ENCODE measurements at places on chromosomes 16 and 17.

DNA sequence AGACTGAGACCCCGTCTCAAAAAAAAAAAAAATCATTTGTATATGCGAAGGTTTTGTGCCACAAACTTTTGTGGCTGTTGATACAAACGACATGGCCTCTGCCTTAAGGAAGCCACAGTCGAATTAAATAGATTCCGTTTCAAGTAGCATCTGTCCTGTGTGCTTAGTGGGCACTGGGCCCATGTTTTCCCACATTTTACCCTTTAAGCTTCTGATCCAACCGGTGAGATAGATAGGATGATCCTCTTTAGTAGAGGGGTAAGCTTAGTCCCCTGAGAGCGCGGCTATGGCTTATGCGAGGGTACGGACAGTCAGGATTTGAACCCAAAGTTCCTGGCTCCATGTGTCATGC lies 776 bp upstream of the TMEM219 start:
- no peak for DNase-seq

DNA sequence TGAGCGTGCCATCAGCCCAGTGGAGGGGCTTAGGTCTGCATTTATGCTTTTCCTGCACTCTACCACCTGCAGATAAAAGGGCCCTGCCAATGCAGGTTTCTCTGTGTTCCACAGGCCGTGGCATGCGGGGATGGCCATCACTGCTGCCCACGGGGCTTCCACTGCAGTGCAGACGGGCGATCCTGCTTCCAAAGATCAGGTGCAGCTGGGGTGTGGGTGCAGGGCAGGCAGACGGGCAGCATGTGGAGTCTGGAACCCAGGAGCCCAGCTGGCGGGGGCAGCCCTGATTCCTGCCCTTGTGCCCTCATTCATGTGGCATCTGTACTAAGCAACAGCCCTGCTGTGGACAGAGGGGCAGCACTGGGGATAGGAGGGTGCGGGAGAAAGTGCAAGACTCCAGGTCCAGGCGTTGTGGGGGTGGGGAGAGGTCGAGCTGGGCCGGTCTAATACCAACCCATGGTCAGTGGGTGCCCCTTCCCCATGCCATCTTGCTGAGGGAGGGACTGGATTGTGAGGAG lies 4.5 kb downstream of the GRN start:
- DNase-seq = no peak

- no peak for DNase-seq
Observed at GRCh38 chr16:53629151-53629550, 74.5 kb downstream of the RPGRIP1L start.

DNA sequence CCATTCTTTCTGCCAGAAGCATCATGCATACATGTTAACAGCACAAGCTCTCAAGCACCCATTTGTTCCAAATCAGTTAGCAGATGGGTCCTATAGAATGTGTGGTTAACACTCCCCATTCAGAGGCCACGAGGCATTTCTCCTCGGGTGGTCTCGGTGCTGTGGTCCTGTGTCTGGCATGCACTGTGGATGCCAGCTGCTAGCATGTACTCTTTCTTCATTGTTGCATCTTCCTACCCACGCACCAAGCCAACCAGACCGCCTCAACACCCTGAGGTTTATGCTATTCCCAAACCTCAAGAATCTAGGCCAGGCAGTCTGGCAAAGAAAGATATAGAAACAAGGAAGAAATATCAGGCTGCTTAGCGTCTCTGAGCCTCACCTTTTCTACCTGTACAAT lies 27.8 kb upstream of the MRTFB start:
- no peak for DNase-seq

DNA sequence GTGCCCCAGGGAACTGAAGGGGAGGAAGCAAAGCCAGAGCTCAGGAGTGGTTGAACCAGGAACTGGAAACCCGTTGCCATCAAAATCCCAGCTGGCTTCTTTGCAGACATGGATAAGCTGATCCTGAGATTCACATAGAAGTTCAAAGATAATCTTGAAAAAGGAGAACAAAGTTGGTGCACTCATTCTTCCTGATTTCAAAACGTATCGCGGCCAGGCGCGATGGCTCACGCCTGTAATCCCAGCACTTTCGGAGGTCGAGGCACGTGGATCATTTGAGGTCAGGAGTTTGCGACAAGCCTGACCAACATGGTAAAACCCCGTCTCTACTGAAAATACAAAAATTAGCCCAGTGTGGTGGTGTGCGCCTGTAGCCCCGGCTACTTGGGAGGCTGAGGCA lies 7.1 kb downstream of the RAP1GAP2 start:
- no peak for DNase-seq

- no peak for DNase-seq
Observed at GRCh38 chr16:24071666-24072360, 184.3 kb upstream of the CACNG3 start.

DNA sequence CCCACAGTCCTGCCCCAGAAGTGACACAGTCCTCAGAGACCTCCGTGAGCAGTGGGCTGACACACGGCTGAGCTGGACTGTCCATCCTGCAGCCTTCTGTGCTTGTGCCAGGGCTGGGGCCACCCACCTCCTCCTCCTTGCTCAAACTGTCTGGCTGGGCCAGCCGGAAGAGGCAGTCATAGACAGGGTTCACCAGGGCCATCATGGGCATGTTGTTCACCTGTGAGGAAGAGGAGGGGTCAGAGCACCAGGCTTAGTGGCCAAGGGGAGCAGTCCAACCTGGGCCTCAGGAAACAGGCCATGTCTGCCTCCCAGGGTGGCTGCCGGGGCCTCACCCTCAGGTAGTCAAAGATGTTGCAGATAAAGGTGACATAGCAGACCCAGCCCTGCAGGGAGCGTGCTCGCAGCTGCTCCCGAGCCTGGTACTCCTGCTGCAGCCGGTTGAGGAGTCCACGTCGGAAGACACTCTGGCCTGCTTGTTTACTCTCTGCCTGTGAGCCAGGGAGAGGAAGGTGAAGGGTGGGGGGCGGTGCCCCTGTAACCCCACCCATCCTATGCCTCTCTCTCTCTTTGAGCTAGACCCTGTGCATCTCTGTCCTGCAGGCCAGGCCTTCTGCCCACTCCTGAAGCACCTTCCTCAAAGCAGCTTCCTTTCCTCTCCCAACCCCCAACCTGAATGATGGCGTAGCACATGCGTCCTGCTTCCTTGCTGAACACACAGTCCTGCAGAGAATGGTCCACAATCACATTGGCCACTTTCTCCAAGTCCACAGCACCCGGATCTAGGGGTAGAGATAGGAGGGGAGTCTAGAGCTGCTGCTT lies 3.4 kb downstream of the MIF4GD start:
- no peak for DNase-seq

DNA sequence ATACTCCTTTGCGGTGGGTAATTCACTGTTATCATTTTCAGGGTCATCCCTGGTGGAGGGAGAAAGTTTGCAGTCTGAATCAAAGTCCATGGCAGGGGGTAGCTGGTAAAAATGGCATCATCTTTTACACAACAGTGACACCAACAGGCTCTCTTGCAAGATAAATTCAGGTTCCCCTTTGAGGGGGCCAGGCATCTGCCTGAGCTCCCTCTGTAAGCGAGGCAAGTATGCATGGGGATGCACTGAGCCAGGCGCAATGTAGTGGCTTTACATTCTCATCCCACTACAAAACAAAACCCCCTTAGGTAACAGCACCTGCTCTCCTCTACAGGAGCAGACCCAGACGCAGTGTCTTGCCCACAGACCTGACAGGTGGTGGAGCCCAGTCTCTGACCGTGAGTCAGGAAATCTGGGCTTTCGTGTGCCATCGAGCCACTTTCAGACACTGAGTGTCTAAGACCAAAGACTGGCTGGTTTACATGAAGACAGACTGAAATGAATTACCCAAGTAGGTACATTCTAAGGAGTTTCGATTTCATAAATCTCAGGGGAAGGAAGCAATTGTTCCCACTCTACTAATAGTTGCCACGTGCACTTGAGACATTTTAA lies 17.7 kb downstream of the LITAFD start:
- DNase-seq = no peak

DNA sequence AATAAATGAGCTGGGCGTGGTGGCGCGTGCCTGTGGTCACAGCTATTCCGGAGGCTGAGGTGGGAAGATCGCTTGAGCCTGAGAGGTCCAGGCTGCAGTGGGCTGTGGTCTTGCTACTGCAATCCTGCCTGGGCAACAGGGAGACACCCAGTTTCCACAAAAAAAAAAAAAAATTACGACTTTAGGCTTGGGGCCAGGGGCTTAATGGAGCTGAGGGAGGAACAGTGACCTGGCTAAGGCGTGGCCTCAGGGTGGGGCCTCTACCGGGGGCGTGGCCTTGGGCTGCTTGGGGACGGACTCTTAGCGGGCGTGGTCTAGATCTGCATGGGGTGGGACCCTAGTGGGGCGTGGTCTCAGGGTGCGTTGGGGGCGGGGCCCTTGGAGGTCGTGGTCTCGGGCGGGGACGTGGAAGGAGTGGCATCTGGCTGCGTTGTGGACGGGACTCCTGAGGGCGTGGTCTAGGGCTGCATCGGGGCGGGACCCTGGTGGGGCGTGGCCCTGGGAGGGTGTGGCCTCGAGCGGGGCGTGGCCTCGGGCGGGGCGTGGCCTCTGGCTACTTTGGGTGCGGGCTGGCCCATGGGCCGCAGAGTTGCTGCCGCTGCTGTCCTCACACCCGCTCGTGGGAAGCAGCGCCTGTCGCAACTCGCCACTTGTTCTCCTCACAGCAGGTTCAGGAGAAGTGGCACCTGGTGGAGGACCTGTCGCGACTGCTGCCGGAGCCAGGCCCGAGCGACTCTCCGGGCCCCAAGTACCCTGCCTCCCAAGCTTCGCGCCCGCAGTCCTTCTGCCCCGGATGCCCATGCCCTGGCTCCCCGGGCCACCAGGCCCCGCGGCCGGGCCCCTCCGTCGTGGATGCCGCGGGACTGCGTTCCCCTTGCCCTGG lies 5.8 kb upstream of the C17orf99 start:
- peak; percentile 81 for DNase-seq

- peak; percentile 63 for DNase-seq
Observed at GRCh38 chr17:82351713-82352488, 7.1 kb upstream of the TEX19 start.

GRCh38 chr16:78258375-78259065 lies 159.1 kb downstream of the WWOX start:
- DNase-seq = no peak

DNA sequence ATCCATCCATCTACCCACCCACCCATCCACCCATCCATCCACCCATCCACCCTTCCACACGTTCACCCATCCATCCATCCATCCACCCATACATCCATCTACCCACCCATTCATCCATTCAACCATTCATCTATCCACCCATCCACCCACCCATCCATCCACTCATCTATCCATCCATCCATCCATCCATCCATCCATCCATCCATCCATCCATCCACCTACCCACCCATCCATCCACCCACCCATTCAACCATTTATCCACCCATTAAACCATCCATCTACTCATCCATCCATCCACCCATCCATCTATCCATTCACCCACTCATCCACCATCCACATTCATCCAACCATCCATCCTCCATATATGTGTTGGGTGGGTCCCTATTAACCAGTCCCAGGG lies 26.2 kb upstream of the RPTOR start:
- DNase-seq = no peak

- no peak for DNase-seq
Observed at GRCh38 chr17:1005361-1005946, 8.5 kb downstream of the TIMM22 start.

GRCh38 chr17:17228521-17229279 lies 8.3 kb downstream of the FLCN start:
- DNase-seq = no peak

DNA sequence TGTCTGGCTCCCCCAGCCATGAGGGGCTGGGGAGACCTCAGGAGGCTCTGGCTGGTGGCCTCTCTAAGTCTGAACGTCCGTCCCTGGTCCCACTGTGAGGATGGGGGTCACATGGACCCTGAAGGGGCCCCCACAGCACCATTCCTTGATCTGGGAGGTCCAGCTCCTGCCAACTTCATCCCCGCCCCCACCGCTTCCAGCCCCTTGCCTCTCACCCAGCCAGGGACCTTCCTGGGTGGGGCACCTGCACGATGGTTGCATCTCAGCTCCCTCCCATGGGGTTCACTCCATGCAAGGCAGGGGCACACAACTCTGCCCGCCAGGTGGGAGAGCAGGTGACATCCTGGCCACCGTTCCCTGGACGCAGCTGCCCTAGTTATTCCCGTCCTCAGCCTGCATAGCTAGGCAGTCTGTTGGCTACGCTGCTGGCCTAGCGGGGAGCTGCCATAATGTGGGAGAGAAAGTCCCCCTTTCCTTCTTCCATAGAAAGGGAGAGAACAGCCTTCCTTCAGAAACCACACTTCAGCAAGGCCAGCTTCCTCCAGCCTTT lies 217.9 kb upstream of the RPL38 start:
- no peak for DNase-seq

DNA sequence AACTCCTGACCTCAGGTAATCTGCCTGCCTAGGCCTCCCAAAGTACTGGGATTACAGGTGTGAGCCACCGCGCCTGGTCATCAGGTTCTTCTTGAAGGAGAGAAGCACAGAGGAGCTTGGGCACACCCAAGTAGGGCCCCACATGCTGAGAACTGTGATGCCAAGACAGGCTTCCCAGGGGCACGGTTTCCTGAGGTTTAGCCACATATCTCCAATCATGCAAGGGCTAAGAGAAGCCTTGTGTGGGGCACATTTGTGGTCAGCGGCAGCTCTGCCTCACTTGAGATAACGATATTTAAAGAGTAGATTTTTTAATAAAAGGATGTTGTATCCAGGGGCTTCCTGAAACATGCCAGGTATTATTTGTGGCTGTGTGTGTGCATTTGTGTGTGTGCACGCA lies 46.9 kb downstream of the CUEDC1 start:
- no peak for DNase-seq

DNA sequence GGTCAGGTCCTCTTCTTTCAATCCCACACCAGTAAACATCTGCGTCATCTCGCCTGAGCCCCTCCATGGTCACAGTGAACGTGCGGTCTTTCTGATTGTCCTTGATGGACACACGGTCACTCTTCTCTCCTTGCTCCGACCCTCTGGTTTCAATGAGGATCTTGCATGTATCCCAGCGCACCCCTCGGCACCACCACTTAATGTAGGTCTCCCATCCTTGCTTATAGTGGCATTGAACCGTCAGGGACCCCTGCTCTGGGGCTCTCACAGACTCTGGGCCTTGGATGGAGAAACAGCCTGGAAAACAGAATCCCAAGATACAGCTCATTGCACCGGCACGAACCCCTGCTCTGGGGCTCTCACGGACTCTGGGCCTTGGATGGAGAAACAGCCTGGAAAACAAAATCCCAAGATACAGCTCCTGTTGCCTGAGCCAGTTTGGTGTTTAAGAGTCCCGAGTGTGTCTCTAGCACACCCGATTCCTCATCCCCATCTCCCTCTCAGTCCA lies 5.4 kb downstream of the CD300LB start:
- no peak for DNase-seq

GRCh38 chr17:28686296-28686695 lies 24.3 kb downstream of the SUPT6H start:
- no peak for DNase-seq

DNA sequence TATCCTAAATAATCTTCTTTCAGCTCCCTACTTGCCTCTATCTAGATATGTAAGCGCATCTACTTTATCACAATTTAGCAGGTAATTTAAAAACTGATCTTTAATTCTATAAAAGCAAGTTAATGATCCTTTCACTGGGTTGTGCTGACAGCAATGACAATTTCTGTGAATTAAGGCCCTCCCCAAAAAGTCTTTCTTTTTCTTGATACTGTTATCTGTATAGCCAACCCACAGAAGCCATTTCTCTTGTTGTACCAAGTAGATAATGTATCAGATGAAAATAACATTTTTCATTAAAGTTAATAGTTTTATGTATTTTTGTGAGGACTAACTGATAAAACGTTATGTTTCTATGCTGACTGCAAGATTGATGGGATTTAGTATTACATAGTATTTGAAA lies 3.8 kb downstream of the ZPBP2 start:
- no peak for DNase-seq

GRCh38 chr17:55351226-55351625 lies 70.4 kb downstream of the MMD start:
- DNase-seq = no peak

GRCh38 chr17:73105431-73105830 lies 12.9 kb upstream of the SLC39A11 start:
- no peak for DNase-seq

Data from activated CD4-positive, CD25-positive, alpha-beta regulatory T cell (primary cell).